Left forelimb (tissue), 1 donor: ENCODE measurements at places on chromosomes 6 and 20.

- DNase-seq, result no peak
Observed at GRCh38 chr6:137798261-137798660, 68.8 kb upstream of the TNFAIP3 start.

GRCh38 chr6:124901084-124901483, 61.2 kb upstream of the RNF217 start:
- DNase-seq, result no peak

GRCh38 chr20:14799545-14800216, 462.3 kb upstream of the FLRT3 start:
- DNase-seq, result no peak

DNA sequence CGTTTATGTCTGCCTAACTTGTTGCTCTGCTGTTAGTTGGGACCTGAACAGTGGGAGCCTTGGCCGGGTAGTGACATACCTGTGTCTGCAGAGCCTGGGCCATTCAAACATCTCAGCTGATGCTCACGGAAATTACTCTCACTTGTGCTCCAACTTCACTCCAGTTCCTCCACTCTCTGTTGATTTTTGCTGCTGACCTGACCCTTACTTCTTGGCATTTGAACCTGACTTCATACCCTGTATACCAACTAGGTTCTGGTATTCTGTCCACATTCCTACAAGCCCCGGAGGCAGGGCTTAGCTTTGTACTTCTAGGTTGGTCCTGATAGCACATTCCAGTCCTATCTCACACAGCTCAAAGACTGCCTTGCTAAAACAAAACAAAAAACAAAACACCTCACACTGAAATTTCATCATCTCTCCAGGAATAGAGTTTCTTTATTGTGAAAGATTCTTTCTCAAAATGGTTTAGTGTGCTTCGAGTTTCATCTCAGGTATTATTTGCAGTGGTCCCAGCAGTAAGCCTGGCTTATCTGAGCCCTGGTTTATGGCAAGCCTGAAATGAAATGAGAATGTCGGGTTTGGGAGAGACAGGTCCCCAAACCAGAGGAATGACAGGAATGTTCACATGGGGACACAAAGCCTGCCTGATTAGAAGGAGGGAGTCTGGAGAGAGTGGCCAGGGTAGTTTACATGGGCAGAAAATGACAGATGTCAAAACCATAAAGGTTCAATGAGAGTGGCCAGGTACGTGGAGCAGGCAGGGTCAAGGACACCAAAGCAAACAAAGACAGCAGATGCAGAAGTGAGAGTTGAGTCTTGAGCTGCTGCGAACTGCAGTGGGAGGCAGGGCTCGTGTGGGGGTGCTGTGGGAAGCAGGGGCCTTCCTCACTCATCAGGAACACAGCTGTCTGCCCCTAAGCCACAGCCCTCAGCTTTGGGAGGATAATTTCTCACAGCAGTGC, 174.2 kb upstream of the HDAC2 start:
- DNase-seq, result no peak

GRCh38 chr6:48917233-48917632, 545.8 kb downstream of the MMUT start:
- DNase-seq, result no peak

GRCh38 chr20:57090590-57091560, 175.6 kb downstream of the BMP7 start:
- no peak for DNase-seq

DNA sequence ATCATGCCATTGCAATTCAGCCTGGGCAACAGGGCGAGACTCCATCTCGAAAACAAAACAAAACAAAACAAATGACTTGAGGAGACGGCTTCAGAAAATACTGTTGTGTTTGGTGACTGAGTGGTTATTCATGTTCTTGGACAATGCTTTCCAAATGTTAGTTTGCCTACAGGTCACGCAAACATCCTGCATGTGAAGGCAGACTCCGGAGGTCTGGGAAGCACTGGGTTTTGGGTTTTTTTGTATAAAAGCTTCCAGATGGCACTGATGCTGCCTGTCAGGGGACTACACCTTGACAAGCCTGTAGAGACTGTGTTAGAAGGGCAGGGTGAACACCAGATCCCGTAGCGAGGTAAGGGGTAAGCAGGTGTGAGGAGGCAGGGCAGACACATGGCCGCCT, 81.7 kb downstream of the THBS2 start:
- DNase-seq, result peak; percentile 12

GRCh38 chr6:157059781-157060180, 263.5 kb downstream of the TMEM242 start:
- no peak for DNase-seq

GRCh38 chr20:51460569-51461265, 81.8 kb downstream of the NFATC2 start:
- DNase-seq, result no peak

- DNase-seq, result no peak
Observed at GRCh38 chr20:24984961-24985640, 7.5 kb downstream of the APMAP start.

- no peak for DNase-seq
Observed at GRCh38 chr6:152984513-152984872, 1.7 kb upstream of the FBXO5 start.

GRCh38 chr6:45699663-45700062, 316.0 kb downstream of the CLIC5 start:
- DNase-seq, result no peak

- no peak for DNase-seq
Observed at GRCh38 chr6:135995545-135995898, 144.0 kb downstream of the PDE7B start.

DNA sequence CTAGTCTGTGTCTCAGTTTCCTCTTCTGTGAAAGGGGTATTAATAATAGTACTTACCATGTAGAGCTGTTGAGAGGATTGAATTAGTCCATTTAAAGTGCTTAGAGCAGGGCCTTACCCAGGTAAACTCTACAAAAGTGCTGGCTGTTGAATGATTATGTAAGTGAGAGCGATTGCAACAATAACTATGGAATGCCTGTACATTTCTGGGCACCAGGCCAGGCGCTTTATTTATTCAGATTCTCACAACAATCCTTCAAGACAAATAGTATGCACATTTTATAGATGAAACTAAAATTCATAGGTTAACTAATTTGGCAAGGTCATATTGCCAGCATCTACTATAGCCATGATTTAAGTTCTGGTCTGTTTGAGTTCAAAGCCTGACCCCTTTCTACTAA, 78.3 kb upstream of the MMS22L start:
- no peak for DNase-seq

DNA sequence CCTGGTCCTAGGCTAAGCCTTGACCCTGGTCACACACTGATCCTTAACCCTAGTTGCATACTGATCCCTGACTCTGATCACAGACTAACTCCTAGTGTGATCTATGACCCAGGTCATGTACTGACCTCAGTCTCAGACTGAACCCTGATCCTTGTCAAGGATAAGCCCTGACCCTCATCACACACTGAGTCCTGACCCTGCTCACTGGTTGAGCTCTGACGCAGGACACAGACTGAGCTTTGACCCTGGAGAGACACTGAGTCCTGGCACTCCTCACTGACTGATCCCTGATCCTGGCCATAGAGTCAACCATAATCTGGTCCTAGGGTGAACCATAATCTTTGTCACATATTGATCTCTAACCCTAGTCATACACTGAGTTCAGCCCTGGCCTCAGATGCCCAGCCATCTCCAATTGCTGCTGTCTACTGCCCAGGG, 37.9 kb downstream of the KCNB1 start:
- no peak for DNase-seq

- DNase-seq, result no peak
Observed at GRCh38 chr6:156163311-156163710, 613.9 kb upstream of the ARID1B start.

DNA sequence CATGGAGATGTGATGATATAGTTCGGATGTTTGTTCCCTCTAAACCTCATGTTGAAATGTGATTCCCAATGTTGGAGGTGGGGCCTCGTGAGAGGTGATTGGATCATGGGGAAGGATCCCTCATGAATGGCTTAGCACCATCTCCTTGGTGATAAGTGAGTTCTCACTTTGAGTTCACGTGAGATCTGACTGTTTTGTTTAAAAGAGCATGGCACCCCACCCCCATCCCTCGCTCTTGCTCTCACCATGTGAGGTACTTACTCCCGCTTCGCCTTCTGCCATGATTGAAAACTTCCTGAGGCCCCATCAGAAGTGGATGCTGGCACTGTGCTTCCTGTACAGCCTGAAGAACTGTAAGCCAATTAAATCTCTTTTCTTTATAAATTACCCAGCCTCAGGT, 10.9 kb downstream of the SLC32A1 start:
- DNase-seq, result no peak

DNA sequence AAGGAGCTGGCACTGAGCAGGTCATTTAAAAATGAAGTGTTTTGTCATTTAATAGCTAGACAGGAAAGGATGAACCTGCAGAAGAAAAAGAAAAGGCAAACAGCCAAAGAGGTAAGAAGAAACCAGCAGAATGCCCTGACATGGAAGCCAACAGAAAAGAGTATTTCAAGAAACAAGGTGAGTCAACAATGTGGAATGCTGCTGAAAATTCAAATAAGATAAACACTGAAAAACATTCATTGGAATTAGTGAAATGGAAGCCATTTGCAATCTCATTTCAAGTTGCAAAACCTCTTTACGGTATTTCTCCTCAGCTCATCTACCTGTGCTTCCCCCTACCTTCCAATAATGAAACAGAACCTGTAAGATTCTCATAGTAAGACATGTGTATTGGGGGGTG, 59.6 kb downstream of the RWDD2A start:
- no peak for DNase-seq

GRCh38 chr6:106097411-106098231, 11.5 kb downstream of the PRDM1 start:
- no peak for DNase-seq

GRCh38 chr6:36506611-36507010, 40.7 kb downstream of the STK38 start:
- DNase-seq, result no peak

DNA sequence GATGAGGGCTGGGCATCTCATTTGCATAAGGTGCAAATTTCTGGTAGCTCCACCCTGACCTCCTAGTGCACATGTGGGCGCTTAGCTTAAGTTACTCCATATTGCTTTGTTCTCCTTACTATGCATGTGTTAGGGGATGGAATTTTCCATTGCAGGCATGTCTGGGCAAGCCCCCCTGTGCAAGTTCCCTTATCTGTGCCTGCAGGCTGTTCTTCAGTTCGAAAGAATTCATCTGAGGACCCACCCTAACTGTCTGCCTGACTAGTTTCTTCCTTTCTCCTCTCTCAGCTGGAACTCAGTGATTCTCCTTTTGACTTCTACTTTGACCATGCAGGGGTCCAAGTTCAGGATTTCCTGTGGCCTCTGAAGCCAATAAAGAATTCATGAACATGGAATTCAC, 30.2 kb downstream of the CCDC170 start:
- DNase-seq, result no peak

DNA sequence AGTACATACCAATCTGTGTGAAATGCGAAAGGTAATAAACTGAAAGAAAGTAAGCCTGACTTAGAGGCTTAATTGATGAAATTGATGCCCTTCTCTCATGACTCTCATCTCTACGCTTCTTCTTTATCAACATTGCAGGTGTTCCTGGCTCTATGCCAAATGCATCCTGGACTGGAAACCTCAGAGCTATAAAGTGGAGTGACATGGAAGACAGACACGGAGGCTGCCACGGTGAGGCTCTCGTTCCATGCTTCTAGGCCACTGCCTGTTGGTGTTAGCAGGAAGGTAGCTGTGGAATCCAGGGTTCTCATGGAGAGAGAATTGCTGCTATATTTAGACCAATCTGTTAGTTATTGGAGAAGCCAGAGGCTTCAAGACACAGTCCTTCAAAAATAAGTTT, 73.2 kb downstream of the C6orf52 start:
- DNase-seq, result no peak

- no peak for DNase-seq
Observed at GRCh38 chr6:152204591-152204990, 397.1 kb downstream of the ESR1 start.

- DNase-seq, result no peak
Observed at GRCh38 chr6:36039112-36039511, 11.5 kb downstream of the MAPK14 start.

DNA sequence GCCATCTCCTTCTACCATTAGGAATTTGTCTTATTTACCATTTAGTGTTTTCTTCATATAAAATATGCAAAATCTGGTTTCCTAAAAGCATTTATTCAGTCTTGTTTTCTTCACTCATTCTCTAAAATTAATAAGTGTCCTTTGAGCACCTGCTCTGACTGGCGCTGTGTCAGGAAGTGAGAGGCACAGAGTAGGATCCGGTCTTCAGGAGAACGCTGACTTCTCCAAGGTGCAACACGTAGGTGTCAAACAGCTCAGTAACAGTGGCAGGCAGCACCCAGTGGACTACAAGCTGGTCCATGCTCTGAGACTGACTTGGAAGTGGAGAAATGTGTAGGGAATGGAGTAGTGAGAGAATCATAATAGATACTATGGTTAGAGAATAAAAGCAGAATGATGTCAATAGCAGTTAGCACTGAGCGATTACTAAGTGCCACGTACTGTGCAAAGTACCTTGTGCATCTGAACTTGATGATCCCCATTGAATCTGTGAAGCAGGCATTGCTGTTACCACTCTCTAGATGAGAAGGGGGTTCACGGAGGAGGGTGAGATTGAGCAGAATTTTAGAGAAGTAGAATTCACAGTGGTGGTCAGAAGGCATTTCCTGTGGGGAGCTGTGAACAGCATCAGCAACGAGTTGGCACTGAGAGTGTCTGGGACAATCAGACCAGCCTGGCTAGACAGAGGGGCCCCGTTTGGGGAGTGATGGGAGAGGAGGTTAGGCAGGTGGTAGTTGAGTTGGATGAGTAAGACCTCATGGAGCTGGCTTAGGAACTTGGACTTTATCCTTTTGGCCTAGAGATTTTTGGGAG, 569.8 kb downstream of the QKI start:
- DNase-seq, result no peak

DNA sequence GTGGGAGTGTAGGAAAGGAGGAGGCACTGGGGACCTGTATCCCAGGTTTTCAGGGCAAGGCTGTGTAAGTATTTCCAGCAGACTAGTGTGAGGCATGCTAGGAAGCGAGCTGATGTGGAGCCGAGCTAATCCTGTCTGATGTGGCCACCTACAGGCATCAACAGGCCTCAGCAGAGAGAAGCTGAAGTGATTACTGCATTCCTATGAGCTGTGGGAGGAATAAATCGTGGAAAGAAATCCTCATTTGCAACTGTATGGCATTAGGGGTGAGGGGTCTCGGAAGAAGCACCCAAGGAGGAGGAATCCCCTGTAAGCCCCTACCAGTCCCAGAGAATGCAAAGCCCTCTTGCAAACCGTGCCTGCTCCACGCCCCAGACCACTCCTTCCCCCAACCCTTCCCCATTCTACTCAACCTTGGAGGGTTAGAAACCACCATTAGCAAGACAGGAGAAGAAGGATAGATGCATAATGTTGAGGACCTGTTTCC, 41.6 kb downstream of the C6orf15 start:
- no peak for DNase-seq

- no peak for DNase-seq
Observed at GRCh38 chr6:118768904-118769325, 117.5 kb upstream of the CEP85L start.
